ENCODE measurements at places on chromosomes 2 and 18.

DNA sequence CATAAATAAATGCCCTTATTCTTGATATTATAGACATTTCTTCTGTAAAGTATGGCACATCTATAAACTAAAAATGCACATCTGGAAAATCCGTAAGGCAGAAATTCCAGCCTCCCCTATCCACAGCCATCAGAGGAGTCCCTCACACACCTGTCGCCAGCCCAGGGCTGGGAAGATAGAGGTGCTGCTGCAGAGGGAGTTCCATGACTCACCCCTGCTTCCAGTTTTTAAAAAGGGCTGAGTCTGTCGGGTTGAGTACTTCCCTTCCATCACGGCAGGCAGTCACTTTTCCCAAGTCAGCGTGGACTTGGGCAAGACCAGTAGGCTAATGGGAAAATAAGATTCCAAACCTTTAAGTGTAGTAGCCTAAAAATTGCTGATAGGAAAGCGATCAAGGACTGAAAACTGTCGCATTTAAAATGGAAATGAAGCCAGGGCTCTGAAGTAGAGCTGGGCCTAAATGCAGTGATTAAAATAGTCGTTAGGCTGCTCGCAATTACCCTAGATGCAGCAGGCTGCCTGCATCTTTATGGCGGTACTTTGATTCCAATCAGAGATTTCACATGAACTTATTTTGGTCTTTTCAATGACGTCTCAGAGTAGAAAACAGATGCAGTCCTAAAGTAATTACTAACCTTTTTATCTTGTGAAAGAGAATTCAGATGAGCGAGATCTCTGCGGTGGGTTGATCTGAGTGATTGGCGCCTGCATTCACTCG, 280.5 kb downstream of the AGAP1 start:
- no peak for DNase-seq

DNA sequence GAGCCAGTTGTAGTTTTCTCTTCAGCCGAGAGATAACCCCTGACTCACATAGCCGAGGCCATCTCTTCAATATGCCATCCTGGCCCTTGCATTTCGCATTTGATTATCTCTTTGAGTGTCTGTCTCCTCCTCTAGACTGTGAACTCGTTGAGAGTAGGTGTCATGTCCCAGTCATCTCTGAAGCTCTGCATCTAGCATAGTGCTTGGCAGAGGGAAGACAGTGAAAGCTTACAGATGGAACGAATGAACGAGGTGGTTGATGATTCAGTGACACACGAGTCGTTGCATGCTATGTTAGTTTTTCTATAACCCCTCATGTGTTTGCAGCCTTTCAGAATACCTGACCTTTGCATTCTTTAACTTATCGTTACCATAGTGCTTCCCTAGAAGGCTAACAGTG, 59.9 kb upstream of the CYRIA start:
- no peak for DNase-seq

- DNase-seq, result no peak
Observed at GRCh38 chr2:133377021-133377481, 191.2 kb downstream of the NCKAP5 start.

DNA sequence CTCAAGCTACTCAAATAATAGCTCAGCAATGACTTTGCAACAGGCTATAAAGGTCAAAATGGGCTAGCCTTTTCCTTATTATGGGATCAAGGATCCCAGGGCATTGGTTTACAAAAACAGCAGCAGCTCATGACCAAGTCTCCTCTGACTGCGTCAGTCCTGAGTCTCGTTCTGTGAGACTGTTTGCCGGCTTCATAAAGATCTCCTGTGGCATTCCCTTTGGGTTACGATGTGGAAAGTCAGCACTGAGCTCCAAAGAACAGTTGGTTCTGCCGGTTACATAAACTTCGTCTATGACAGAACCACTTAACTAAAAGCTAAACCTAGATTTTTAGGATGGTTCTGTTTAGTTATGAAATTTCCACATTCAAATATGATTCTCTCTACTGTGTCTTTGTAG, 674.9 kb downstream of the ZEB2 start:
- DNase-seq, result no peak

DNA sequence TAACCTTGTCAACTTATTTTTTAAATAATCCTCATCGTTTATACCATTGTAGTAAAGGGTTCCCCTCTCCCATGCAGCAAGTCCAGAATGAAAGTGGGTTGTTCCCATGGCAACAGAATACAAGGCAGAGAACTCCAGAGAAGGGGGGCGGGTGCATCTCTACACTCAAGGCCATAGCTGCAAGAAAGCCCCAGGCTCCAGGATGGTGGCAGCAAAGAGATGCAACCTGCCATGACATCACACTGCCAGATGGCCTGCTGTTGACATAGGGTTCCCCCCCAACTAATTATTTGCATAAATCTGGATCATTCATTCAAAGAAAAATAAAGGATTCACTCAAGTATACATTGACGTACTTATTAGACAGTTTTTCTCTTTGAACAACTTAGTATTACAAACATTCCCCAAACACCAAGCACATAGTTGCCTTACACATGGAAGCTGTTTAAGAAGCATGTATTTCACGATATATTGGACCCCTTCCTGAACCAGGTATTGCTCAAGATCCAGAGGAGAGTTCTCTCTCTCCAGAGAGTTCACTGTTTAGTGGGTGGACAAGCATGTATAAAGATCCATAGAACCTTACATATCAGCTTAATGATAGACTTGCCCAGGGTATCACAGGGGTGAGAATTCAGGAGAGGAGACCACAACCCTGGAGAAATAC, 87.4 kb upstream of the KLF7 start:
- no peak for DNase-seq

GRCh38 chr2:61689568-61689967, 151.4 kb upstream of the XPO1 start:
- no peak for DNase-seq

DNA sequence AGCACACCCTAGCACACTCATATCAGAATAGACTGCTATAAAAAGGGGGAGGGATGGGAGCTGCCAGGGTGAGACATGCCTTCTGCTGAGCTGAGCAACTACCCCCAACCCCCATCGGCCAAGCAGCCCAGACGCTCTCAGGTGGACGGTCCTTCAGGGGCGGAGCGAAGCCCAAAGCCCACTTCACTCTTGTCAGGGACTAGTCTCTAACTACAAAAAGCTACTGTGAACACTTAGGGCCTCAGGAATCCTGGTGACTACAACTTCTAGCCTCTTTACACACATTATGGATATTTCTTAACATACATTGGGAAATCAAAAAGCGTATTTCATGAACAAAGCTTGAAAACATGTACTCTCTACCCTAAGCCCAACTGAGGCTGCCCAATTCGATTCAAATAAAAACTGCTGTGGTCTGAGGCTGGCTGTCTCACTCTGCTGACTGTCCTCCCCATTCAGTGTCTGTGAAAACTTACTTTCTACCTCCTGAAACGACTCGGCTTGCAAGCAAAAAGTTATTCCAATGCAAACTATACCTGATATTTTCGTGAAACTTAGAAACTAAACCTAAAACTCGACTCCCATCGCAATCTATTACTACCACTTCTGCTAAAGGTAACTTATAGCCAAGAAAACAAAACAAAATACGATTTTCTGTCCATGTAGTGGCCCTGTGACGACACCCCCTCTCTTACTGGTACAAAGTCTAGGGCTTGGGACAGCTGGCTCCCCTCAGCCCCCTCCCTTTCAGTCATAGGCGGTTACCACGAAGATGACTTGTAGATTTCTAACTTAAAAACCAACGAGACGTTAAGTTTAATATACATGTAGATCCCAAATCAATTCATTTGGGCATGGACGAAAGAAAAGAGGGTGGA, 1.2 kb downstream of the SERTAD2 start:
- no peak for DNase-seq

- DNase-seq, result no peak
Observed at GRCh38 chr2:192286093-192286701, 91.5 kb upstream of the TMEFF2 start.

DNA sequence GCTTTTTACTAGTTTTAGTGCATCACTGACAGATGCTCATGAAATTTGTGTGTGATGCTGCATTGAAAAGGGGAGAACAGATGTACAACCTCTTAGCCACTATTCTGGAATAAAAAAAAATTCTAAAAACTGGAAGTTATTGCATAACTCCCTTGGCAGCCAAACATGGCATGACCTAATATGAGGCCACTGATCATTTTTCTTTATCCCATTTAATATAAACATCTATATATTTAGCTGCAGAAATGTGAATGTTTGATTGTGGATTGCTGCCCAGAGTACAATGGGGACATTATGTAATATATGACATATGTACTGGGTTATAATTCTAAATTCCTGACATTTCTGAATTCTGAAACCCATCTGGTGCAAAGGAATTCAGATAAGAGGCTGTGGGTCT, 86.5 kb downstream of the CDCA7 start:
- no peak for DNase-seq

GRCh38 chr2:215910180-215910579, 103.2 kb downstream of the MREG start:
- no peak for DNase-seq

GRCh38 chr2:15527074-15527739, 33.9 kb downstream of the NBAS start:
- no peak for DNase-seq
